ENCODE measurements at places on chromosomes 11 and 22. TPM values are rescaled to one million over a fixed set of nuclear protein-coding genes. Genes with fewer than 3 reads are reported as not detected.

DNA sequence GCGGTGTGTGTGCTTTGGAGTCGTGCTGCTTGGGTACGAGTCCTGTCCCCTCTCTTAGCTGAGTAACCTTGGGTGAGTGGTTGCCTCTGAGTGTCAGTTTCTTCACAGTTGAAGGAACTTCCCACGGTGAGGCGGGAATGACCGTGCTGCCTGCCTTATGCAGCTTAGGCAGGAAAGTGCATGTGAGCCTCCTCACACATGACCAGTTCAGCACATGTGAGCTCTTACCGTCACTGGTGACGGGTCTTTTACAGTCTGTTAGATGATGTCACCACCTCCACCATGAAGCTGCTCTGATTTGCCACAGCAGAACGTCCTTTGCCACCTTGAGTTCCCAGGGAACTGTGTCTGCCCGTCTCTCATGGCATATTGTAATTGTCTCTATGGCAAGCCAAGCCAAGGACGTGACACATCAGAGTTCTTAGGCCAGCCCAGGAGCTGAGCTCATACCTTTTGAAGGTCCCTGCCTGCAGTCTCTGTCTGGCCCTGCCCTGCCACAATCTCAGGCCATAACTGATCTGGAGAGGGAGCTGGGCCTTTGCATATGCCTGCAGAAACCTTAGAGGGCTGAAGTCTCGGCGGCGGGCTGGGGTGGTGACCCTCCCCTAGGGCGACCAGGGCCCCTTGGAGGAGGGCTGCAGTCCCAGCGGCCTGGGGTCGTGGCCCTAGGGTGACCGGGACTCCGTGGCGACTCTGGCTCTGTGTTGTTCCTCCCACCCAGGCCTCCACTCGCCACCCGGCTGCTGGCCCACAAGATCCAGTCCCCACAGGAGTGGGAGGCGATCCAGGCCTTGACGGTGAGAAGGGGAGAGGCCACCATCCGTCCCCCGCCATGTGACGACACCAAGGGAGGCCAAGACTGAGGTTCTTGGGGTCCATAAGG is 7.8 kb downstream of the GGA1 start:
- DNase-seq, result no peak

DNA sequence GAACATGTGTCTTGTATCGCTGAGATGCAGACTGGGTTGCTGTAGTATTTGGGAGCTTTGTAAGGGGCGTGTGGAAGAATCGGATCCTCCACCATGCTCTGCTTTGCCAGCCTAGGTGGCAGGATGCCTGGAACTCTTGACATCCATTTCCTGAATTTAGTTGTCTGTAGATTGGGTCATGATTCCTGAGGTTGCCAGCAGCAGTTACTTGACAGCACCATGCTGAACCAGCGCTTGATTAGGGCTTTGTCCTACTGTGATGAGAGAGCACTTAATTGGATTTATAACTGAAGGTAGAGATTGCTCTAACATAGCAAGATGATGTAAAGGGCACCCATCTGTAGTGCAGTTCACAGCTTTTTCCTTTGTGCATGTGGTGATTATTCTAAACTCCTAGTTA is 75.6 kb upstream of the HORMAD2 start:
- no peak for DNase-seq

DNA sequence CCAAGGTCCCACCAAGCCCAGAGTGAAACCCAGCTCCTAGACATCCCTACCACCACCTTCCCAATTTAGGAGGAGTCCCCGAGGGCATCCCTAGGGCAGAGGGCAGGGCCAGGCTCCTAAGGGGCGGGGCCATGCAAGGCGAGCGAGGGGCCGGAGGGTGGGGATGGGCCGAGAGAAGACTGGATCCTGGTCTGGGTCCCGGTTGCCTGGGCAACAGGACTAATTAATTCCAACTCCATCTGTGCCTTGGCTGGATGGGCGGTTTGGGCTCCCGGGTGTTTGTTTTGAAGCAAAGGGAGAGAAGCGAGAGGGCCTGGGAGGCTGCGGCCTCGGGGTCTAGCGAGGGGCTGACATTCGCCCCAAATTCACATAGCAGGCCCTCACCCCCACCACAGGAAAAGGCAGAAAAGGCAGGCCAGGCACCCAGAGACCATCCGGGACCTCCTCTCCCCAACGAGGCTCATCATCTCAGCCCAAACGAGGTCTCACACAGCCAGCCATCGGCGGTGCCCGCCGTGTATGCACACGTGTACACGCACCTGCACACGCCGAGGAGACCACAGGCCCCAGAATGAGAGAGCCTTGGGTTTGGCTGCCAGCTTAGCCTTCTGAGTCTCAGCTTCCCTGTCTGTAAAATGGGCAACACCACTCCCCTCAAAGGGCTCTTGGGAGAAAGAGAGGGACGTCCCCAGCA is 23.9 kb downstream of the ELFN2 start:
- DNase-seq, result no peak

The RHOG gene
- 36.9 TPM for total RNA-seq

DNA sequence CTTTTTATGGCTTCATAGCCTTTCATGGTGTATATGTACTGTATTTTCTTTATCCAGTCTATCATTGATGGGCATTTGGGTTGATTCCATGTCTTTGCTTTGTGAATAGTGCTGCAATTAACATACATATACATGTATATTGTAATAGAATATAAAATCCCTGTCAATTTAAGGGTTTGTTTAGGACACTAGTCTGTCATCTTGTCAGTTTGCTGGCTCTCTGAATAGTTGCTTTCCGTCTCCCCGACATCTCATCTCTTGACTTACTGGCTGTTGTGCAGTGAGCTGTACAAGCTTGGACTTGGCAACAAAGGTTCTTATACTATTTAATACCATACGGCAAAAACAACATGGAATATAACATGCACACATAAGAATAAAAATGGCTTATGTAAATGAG is 1487.5 kb downstream of the LRRC4C start:
- no peak for DNase-seq

- no peak for DNase-seq
Measured at GRCh38 chr11:118572981-118573550, 857 bp downstream of the ARCN1 start.

The MS4A6A gene
- not detected for total RNA-seq

The FAM181B gene
- total RNA-seq, result not detected

DNA sequence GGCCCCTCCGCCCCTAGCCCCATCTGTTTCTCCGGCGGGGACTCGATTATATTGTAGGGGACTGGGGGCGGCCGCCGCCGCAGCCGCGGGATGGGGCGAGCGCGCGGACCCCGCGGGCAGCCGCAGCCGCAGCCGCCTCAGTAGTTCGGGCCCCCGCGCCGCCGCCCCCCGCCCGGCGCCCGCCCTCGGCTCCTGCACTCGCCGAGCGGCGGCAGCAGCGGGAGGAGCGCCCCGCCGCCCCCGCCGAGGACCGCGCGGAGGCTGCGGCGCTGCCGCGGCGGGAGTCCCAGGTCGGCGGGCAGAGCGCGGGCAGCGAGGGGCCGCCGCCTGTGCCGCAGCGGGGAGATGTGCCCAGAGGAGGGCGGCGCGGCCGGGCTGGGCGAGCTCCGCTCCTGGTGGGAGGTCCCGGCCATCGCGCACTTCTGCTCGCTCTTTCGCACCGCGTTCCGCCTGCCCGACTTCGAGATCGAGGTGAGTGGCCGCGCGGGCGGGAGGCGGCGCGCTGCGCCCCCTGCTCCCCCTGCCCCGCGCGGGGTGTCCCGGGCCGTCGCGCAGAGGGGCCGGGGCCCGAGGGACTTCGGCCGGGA is at the start of gene CECR2:
TSS of gene CECR2 (plus strand) at position 22 of the 587 bp plus-strand sequence. CDS start at position 346, 324 bp downstream.
- peak; percentile 37 for DNase-seq

GRCh38 chr11:9316334-9316733 is 1.9 kb upstream of the TMEM41B start:
- DNase-seq, result no peak

- no peak for DNase-seq
Measured at GRCh38 chr11:125943661-125944349, 2.0 kb upstream of the VSIG10L2 start.

DNA sequence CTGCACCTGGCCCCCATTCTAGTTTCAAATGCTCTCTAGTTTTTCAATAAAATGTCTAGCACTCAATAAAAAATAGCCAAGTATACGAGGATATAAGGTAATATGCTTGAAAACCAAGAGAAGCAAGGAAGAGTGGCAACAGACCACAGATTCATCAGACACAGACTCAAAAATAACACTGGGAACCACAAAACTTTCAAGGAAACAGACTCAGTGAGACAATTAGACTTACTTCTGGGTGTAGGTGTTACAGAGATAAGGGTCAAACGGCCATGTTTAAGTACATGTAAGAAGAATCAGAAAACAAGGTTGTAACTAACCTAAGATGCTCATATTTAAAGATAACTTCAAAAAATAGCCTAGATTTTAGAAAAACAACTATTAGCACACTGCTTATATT is 67.0 kb downstream of the TRMU start:
- no peak for DNase-seq

DNA sequence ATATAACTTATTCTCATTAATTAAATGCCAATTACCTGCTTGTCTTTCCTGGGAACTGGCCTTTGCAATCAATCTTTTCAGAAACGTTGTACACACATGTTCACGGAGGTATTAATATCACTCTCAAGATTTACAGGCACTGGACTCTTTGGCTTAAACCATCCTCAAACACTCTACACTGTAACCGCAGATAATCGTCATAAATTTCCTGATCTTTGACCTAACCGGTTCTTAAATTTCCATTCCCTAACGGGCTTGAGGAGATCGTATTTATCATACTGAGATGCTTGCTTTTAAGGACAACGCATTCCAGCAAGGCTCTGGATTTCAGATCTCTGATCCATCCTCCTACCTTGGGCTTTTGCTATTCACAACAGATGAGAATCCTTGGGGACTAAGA is 72.8 kb downstream of the ARL14EP start:
- DNase-seq, result no peak

GRCh38 chr11:55895216-55895615 is 12.1 kb downstream of the TRIM51 start:
- no peak for DNase-seq

DNA sequence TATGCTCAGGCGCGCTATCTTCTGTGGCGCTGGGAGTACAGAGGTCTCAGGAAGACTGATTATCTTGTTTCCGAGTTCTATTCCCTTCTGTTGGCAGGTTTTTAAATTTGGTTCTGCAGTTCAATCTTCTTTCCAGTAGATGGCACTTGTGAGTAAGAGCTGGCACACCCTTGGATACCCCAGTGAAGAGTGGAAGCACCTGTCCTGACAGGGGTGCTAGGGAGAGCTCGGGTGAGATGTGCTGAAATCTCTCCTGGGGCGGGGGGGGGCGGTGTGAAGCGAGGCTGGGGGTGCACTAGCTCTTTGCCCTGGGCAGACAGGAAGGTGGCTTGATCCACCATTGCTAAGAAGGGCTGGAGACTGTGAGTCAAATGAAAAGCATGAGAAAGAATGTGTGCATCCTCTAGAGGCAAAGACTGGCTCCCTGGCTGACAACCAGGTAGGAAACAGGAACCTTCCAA is 679.9 kb upstream of the CCDC179 start:
- DNase-seq, result peak; percentile 67

The PTDSS2 gene
- total RNA-seq, result 44.3 TPM

DNA sequence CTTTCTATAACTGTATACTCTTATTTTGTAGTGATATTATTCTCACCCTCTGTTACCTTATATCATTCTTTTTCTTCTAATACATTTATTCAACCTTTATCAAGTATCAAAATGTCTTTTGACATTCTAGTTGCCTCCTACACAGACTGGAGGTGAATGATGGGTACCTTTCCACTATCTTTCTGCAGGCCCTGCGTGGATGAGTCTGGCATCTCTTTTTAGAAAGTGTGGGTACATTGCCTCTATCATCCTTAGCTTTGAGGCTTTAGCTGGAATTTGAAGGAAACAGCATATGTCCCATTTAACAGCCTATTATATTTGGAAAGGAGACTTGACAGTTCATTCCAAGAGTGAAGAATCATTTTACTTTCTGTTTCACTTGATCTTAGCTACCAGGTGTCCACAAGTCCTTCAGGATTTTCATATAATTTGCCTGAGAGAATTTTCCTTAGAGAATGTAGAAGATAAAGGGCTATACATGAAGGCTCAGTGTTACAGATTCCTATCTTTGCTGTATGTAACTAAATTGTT is 192.0 kb downstream of the CWF19L2 start:
- no peak for DNase-seq

The OR4D5 gene
- total RNA-seq, result not detected

DNA sequence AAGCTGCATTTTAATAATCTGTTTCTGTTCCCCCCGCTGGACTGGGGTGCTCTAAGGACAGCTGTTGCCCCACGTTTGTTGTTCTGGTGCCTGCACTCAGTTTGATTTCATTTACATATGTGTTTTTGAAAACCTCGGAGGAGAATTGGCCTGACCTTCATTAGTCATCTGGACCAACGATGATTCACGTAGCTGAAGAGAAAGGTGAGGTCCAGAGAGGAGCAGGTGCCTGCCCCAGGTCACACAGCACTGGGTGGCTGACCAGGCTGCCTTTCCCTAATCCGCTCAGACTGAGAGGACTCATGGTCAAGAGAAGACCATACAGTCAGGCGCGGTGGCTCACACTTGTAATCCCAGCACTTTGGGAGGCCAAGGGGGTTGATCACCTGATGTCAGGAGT is 3.8 kb downstream of the CSDC2 start:
- no peak for DNase-seq

The OR52K2 gene
- total RNA-seq, result not detected

GRCh38 chr22:40572976-40573375 is 63.5 kb downstream of the MRTFA start:
- DNase-seq, result no peak

The KDM2A gene
- total RNA-seq, result 122 TPM

The SLC43A1 gene
- 71.7 TPM for total RNA-seq

GRCh38 chr22:39478441-39478850 is 21.6 kb downstream of the MGAT3 start:
- DNase-seq, result peak; percentile 66

DNA sequence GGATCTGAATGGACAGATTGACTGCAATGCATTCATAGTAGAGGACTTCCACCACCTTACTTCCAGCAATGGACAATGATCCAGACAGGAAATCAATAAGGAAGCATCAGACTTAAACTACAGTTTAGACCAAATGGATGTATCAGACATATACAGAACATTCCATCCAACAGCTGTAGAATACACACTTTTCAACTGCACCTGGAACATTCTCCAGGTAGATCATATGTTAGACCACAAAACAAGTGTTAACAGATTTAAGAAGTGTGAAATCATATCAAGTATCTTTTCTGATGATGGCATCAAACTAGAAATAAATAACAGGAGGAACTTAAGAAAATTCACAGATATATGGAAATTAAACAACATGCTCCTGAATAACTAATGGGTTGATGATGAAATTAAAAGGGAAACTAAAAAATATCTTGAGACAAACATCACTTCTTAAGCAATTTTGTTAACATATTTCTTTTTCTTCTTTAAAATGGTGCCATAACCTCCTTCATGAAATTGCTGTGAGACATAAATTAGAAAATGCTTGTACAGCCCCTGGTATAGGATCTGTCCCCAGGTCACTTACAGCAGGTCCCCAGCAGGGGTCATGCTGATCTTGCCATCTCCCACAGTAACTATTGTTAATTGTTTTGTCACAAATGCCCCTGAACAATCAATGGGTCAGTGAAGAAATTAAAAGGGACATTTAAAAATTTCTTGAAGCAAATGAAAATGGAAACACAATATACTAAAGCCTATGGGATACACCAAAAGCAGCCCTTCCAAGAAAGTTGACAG is 100.0 kb upstream of the OR4B1 start:
- no peak for DNase-seq

All from Caco-2 (cell line).